Islet precursor cell (in vitro differentiated cells): ENCODE measurements at places on chromosomes 7 and 10.

DNA sequence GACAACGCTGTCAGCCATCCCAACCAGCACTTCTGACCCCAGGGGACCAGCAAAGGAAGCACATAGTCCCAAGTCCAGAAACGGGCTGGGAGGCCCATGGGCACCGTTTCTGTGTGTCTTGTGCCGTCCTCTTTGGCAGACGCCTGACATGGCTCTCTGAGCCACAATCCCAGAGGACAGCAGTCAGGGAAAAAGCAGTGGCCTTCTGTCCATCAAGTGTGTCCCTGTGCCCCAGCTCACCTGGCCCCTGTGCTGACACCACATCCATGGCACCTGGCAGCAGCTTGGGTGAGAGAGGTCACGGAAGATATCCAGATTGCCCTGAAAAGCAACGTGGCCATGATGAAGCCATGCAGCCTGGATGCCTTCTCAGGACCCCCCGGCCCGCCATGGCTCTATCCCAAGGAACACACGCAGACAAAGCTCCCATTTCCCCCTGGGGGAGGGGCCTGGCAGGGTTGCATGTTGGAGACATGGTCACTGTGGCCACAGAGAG, 38.1 kb upstream of the ANTXRL start:
- DNase-seq = peak; percentile 37

GRCh38 chr7:26583094-26583648, 281.2 kb downstream of the SKAP2 start:
- DNase-seq = no peak

GRCh38 chr10:60105295-60105695, 198.9 kb upstream of the CCDC6 start:
- DNase-seq = no peak

DNA sequence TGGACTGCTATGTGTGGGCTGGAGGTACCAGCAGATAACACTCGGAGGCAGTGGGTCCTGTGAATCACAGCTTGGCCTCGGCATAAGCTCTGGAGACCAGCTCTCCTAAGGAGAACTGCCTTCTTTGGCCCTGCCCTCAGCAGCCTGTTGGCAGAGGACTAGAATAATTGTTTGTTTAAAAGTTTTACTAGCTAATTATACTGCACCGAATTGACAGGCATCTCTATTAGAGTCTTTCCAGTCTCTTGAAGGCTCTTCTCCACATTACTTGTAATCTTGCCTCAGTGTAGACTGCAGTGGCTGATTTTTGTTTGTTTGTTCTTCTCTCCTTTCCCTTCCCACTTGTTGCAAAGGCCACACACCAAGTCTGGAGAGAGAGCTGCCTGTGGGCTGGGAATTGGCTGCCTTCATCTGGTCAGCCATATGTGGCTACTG, 183.2 kb downstream of the AUTS2 start:
- peak; percentile 80 for DNase-seq

- DNase-seq = peak; percentile 67
These were observed 266.6 kb downstream of the POLR1F start for GRCh38 chr7:19442016-19442785.

GRCh38 chr7:107982918-107983389, 20.0 kb downstream of the LAMB1 start:
- no peak for DNase-seq

- DNase-seq = no peak
These were observed 955.6 kb downstream of the GATA3 start for GRCh38 chr10:9010093-9010492.

GRCh38 chr7:13778967-13779366, 210.5 kb downstream of the ETV1 start:
- no peak for DNase-seq

GRCh38 chr7:85457911-85458310, 271.1 kb upstream of the SEMA3D start:
- DNase-seq = peak; percentile 52

- peak; percentile 90 for DNase-seq
These were observed 20.2 kb upstream of the BAIAP2L1 start for GRCh38 chr7:98420966-98421612.

- DNase-seq = no peak
These were observed 25.5 kb upstream of the SLC29A3 start for GRCh38 chr10:71293446-71294084.

DNA sequence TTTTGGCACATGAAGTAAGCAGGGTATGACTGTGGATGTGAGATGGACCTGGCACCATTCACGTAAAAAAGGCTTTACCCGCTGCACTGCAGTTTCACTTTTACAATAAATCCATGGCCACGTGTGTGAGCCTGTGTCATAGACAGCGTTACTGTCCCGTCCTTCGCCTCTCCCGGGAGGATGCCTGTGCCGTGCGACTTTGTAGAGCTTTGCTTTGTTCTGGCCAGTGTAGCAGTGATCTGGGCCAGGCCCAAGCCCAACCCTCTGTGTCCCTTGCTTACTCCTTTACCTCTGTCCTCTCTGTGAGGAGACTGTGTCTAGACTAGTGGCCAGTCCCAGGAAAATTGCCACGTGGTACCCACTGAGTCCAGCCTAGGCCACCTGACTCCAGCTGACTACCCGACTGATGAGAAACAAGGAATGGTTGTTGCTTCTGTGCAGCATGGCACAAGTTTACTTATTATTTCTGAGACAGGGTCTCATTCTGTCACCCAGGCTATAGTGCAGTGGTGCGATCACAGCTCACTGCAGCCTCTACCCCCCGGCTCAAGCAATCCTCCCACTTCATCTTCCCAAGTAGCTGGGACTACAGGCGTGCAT, 48.1 kb downstream of the JAKMIP3 start:
- DNase-seq = no peak

- no peak for DNase-seq
These were observed 10.1 kb upstream of the CUZD1 start for GRCh38 chr10:122855745-122856144.

DNA sequence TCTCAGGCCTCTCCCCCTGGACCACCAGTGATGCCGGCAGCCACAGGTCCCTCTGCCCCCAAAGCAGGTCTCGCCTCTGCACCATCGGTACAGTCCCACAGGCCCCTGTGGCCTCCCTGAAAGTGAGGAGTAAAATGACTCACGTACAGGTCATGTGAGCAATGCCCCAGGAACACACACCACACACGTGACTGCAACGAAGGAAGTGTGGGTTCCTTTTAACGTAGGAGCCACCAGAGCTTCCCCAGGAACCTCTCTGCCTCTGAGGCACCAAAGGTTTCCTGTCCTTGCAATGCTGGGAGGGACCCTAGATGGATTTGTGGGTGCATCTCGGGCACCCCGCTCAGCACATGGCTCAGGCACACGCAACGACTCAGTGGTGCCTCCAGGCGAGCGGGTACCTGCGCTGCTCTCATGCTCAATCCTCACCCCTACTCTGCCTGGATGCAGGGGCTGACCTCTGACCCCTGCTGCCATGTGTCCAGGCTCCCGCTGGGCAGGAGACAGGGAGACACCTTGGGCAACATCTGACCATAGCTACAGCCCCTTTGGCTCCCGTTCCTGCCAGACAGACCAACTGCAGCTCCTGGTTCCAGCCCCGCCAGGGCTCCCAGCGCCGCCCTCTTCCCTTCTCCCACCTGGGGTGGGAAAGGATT, 120.7 kb downstream of the PRKAG2 start:
- no peak for DNase-seq

DNA sequence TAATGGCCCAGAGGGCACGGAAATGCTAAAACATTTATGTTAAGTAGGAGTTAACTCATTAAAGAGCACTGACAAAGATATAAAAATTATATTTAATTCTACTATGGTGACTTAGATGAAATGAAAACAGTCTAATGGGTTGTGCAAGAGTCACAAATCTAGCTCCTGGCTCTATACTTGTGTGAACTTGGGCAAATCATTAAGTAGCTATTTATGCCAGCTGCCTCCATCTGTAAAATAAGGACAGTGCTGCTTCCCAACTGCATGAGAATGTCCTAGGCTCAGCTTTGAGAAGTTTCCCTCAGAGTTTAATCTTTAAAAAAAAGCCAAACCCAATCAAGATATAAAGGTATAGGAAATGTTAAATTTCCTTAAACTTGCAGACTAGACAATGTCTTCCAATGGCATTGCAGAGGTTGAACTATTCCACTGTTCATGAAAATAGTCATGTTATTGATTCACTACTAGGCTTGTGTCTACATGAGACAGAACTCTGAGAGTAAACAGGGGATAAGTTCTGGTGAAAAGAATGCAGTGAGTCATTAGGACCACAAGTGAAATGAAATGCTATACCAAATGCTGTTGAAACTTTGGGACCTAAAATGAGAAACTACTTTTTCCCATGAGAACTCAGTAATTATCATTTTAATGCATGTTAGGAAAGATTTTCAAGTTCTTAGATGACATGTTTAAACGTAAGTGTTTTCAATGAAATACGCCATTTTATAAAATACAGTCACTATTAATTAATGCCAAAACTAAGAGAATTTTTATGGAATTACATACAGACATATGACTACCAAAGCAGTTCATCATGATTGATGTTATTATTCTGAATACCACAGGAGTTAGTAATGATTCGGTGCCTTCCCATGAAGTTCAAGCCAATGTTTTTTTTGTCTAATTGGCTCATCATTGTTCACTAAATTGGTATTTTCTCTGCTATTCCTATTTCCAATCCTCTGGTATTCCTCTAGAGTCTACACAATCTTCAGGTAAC, 84.2 kb downstream of the CDK6 start:
- no peak for DNase-seq

GRCh38 chr10:43249962-43250614, 16.8 kb downstream of the RASGEF1A start:
- peak; percentile 78 for DNase-seq

DNA sequence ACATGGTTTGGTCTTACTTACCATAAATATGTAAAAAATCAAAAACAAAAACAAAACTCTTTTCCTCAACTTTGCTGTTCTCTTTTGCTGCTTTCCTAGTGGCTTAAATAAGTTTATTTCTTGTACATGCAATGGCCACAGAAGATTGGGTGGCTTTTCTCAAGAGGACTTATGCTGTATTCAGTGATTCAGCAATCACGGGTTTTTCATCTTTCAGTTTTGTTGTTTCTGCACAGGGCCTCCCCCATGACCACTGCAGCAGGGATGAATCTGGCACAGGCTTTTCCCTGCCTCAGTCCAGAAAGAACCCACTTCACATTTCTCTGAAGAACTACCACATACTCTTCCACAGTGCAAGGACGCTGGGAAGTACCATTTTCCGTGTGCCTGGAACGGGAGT, 355.0 kb downstream of the RNLS start:
- no peak for DNase-seq

DNA sequence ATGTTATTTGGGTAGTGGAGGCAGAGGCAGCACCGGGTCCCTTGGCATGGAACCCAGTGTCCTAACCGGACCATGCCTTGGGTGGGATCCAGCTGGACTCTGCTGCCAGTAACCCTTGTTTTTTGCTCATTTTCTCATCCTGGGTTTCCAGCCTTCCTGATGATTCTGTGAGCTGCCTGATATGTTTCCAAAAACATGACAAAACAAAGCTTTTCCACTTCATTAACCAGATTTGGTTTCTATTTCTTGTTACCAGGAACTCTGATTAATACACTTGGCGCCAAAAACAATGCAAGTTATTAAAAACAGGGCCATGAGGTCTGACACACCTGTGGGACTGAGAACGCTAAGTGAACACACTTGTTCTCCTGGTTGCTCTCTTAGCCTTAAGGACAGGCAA, 32.8 kb upstream of the DLG5 start:
- DNase-seq = no peak

- no peak for DNase-seq
These were observed 114.5 kb downstream of the LARP4B start for GRCh38 chr10:816958-817357.

DNA sequence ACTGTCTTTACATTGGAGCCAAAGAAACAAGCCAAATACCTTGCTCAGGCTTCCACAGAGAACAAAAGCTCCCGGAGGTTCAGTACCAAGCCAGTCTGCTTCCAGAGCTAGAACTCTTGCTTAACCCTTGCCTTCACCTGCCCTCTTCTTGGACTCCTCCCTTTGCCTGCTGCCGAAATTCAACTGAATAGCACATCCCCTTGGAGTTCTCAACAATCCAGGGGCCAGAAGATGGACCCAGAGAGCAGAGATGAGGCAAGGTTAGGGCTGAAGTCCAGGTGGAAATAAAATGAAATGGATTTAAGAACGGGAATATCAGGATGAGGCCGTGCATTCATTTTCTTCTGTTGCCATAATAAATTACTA, 876 bp upstream of the PIK3AP1 start:
- DNase-seq = no peak

DNA sequence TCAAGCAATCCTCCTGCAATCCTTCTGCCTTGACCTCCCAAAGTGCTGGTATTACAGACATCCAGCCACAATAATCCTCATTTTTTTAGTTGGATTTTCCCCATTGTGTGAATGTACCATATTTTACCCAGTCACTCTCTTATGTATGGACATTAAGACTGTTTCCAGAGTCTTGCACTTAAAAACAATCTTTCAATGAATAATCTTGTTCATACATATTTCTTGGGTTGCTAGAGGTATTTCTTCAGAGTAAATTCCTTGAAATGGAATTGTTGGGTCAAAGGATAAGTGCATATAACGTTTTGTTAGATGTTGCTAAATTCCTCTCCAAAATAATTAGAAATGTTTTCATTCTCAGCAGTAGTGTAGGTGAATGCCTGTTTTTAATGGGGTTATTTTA, 283.1 kb upstream of the KAT6B start:
- DNase-seq = no peak

DNA sequence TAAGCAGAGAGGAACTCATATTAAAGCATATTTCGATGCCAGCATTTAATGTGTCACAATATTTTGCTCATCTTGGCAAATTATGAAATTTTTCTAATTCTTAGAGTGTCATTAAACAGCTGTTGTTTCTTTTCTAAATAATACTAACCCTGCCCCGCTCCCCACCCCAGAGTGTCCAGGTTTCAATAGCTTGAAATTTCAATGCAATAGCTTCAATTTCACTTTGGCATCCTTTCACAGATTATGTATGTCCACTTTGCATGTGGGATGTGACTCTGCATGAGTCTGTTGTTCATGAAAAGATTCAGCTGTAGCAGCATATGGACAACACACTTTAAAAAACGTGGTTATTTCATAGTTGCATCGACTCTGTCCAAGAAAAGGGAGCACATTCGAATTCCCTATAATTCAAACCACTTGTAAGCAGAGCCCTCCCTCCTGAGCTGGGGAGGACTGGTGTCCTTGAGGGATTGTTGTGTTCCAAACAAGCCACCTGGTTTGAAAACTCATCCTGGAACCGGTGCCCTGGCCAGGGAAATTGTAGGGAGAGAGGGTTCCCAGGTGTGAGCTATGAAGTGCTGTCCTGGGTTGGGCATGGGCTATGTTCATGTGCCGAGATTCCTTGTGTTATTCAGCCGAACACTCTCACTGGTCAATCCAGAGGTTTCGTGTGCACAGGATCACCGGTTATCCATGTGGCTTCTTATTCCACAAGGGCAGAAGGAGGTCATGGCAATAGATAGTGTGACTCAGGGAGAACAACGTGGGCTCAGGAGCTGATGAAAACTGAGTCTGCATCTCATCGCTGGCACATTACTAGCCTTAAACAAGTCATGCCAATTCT, 64.6 kb upstream of the CREB5 start:
- no peak for DNase-seq

DNA sequence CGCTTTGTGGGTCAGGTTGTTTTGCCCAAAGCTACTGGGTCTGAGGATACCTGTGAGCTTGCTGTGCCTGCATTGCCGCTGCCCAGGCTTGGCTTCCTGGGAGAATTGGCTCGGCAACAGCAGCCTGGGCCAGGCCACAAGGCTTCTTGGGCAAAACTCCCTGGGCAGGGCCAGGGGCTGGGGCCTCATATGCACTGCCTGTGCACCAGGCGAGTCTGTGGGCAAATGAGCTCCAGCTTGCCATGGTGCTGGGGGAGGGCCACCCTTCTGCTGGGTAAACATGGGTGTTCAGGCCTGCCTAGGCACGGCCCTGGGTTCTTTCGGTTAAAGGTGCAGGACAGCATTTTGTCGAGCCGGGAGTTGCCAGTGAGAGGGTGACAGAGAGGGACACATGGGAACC, 19.4 kb downstream of the ZMIZ1 start:
- DNase-seq = no peak
